ENCODE measurements at places on chromosomes 7 and 10.

- DNase-seq = no peak
Observed at GRCh38 chr7:155398944-155399343, 59.0 kb upstream of the EN2 start.

GRCh38 chr10:113965077-113965476 lies 78.6 kb upstream of the ADRB1 start:
- DNase-seq = no peak

GRCh38 chr10:44752451-44753441 lies 158.4 kb upstream of the TMEM72 start:
- no peak for DNase-seq

- no peak for DNase-seq
Observed at GRCh38 chr10:72259491-72260238, 14.1 kb upstream of the DDIT4 start.

DNA sequence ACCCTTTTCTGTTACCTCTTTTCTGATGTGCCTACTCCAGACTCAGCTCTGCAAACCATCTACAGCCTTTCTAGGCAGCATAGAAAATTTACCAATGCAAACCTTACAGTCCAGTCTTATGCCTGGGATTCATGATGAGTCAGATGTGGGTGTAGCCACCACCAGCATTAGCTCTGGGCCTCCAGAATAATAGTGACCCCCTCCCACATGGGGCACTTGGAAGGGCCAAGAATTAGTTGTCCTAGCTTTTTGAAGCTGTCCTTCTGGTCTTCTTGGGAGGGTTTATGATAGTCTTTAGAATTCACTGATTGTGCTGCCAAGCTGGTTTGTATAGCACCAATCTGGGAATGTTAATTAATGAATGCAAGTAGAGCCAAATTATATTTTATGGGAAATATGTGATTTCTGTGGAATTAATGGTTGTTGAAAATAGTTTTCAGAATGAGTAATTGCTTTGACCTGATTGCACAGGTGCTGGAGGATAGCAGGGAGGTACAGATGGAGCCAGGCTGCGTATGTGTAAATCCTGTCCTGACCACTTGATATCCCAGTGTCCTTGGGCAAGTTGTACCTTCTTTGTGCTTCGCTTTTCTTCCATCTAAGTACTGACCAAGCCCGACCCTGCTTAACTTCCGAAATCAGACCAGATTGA lies 94.8 kb downstream of the CPED1 start:
- DNase-seq = no peak

DNA sequence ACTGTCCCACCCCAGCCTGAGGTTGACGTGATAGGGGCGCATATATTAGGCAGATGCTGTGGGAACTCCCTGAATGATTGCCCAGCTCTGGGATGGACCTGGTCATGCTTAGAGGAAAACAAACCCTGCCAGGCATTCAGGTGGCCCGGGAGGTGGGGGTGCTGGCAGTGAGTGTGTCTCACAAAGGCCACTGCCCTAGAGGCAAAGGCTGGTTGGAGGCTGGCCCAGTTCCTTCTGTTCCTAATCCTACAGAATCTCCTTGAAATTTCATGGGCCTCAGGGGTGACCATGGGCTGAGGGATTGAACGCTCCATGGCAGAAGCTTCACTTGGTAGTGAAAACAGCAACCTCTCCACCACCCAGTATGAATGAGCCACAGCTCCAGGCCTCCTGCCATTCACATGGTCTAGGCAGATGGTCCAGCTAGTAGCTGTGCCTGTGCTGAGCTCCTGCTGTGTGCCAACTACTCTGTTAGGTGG lies 25.6 kb downstream of the ADRA2A start:
- no peak for DNase-seq

DNA sequence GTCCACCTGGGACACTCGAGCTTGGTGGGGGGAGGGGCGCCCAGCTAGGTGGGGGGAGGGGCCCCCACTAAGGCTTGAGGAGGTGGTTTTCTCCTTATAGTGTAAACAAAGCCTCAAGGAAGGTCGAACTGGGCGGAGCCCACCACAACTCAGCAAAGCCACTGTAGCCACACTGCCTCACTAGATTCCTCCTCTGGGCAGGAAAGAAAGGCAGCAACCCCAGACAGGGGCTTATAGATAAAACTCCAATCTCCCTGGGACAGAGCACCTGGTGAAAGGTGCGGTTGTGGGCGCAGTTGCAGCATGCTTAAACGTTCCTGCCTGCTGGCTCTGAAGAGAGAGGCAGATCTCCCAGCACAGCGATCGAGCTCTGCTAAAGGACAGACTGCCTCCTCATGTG lies 133.1 kb downstream of the SNX13 start:
- no peak for DNase-seq

GRCh38 chr10:116973946-116974455 lies 31.0 kb downstream of the SHTN1 start:
- DNase-seq = no peak

GRCh38 chr7:140262242-140262903 lies 85.6 kb upstream of the KDM7A start:
- no peak for DNase-seq

- no peak for DNase-seq
Observed at GRCh38 chr7:57343901-57344622, 105.9 kb upstream of the ZNF716 start.

GRCh38 chr10:47164126-47164799 lies 135.7 kb upstream of the GDF10 start:
- no peak for DNase-seq

- DNase-seq = no peak
Observed at GRCh38 chr7:84021292-84021908, 173.2 kb downstream of the SEMA3A start.

DNA sequence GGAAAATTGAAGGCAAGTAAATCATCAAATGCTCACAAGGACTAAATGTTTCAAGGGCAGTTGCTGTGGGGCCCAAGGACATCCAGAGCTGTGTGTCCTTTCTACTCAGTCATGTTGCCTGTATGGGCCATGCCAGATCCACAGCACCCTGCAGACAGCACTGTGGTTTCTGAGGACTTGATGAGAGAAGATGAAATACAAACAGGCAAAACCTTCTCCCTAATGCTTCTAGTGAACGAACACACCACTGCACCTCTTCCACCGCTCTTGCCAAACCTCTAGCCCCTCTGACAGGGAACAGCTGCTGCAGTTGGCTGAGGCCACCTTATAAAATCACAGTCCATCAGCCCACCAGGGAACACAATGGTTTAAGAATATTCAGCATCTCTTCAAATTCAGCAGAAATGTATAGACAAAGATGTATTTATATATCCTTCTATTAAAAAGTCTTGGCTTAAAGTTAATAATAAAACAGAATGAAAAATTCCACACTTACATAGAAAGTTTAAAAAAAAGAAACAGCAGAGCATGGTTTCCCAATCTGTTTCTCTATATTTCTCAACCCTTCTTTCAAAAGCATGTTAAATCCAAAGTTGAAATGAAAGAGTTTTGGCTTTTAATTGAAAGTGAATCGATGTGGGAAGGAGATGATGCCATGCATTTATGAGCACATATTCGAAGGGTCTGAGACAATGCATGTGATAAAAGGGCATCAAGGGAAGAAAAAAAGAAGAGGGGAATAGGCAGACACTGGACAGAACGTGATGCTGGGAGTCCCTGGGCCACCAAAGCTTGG lies 14.0 kb downstream of the CYP3A7 start:
- no peak for DNase-seq

- DNase-seq = no peak
Observed at GRCh38 chr7:69698109-69698825, 100.0 kb downstream of the AUTS2 start.

- no peak for DNase-seq
Observed at GRCh38 chr10:51879238-51879637, 179.8 kb upstream of the CSTF2T start.

GRCh38 chr7:57202274-57202673 lies 70.0 kb upstream of the ZNF479 start:
- DNase-seq = no peak

DNA sequence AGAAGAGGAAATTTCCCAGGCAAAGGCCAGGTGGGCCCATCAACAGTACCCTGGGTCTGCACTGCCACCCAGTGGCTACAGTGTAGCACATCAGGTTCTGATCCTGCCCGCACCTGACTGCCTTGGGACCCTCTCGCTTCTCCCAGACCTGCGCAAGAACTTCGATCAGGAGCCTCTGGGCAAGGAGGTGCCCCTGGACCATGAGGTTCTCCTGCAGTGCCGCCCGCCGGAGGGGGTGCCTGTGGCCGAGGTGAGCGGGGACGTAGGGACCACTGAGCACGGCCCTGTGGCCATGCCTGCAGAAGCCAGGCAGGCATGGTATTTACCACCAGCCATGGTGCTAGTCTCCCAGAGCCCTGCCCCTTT lies 33.9 kb upstream of the SLC29A3 start:
- peak; percentile 4 for DNase-seq

DNA sequence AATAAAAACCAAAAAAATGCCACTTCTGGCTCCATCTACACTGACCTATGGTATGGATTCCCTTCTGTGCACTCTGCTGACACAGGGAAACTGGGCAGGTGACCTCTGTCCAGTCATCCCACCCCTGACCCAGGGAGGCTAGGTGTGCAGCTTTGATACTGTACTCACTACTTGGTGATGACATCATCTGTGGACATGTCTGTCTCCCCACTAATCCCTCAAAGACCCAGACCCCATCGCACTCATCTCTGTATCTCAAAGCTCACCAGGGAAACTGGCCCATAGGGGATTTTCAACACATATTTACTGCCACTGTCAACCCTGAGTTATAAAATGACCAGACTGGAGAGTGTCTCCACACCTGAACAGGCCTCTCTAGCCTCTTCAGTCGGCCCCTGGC lies 10.6 kb downstream of the SGMS1 start:
- DNase-seq = no peak

DNA sequence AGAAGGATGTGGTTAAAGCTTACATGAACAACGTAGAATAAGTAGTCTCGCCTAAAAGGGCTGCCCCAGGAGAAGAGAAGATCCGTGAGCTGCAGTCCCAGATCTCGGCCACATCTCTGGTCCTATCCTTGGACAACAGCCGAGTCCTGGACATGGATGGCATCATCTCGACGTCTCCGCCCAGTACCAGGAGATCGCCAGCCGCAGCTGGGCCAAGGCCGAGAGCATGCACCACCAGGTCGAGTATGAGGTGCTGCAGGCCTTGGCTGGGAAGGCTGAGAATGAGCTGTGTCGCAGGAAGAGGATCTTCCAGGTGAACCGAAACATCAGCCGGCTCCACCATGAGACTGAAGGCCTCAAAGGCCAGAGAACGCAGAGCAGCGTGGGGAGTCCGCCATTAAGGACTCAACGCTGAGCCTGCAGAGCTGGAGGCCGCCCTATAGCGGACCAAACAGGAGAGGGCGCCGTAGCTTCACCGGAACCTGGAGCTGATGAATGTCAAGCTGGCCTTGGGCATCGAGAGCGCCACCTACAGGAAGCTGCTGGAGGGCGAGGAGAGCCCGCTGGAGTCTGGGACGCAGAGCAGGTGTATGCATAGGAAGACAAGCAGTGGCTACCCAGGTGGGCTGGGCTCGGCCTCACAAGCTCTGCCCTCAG lies 22.2 kb downstream of the LIPK start:
- DNase-seq = no peak

DNA sequence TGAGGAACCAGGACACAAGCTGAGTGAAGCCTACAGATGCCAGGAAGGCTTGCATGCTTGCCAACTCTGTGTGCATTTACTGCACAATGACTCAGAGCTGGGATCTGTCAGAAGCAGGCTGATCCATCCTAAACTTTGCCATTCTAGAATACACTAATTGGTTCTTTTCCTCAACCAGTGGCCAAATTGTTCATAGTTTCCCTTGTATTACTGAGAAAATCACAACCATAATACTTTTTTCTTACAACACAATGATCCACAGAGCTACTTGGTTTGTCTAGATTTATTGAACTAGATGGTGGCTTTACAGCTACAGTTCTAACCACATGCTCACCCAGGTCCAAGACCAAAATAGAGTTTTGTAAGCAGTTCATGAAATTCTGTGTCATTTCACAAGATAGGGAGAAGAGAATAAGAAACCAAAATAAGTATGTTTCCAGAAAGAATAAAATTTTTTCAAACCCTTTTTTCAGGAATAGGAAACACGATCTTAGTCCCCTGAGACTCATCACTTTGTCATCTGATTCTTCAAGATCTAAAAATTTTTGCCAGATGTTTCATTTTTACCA lies 21.0 kb upstream of the LRRC17 start:
- no peak for DNase-seq

DNA sequence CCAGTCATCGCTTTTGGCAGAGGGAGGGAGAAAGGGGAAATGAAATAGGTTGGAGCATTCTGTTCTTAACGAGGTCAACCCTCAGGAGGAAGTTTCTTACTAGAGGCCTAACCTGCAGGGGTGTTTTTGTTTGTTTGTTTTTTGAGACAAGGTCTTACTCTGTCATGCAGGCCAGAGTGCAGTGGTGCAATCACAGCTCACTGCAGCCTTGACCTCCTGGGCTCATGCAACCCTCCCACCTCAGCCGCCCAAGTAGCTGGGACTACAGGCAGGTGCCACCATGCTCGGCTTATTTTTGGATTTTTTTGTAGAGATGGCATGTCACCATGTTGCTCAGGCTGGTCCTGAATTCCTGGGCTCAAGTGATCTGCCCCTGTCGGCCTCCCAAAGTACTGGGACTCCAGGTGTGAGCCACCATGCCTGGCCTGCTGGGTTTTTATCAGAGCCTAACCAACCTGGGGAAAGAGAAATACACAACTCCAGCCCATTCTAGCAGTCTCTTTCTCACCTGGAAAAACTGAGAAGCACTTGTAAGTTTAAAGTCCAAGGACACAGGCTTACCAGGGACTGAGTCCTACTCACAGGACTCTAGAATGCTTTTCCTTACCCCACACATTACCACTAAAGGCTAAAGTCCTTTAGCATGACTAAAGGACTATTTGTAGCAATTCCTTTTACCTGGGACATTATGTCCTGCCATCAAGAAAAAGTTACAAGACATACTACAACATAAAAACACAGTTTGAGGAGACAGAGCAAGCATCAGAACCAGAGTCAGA lies 101.0 kb upstream of the EGFR start:
- DNase-seq = no peak

DNA sequence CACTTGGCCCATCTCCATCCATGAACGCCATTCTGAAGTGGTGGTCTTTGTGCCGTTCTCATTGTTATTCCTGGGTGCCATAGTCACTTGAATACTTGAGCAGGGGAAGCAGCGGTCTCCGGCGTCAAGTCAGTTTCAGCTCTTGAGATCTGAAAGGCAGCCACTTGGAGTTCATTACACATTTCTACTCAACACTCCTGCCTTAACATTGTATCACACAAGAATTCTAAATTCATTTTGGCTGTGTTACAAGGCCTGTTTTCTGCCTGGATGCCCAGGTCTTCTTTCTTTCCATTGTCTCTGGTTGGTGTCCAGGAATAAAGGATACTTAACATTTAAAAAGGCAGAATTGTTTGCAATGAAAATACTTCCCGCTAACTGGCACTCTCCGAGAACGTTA lies 69.0 kb upstream of the RAB11FIP2 start:
- no peak for DNase-seq

DNA sequence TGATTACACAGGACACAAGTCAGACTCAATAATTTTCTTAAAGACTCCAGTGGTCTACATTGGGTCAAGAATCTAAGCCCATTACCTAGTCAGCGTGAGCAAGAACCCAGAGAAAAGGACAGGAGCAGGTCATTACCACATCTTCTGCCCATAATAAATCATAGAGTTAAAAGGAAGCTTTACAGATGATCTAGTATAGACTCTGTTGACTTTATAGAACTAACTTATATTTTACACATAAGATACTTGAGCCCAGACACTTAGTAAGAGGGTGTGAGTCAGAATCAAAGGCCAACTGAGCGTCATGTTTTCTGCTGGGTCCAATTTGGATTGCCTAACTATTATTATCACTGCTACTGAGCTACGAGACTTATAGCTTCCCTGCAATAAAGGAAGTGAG lies 206.1 kb upstream of the NPSR1 start:
- DNase-seq = no peak

All from activated T-cell treated with anti-CD3 and anti-CD28 coated beads for 1 hour (primary cell).